Activated CD8-positive, alpha-beta memory T cell treated with anti-CD3 and anti-CD28 coated beads for 48 hours (primary cell): ENCODE measurements at places on chromosomes 2 and 18.

DNA sequence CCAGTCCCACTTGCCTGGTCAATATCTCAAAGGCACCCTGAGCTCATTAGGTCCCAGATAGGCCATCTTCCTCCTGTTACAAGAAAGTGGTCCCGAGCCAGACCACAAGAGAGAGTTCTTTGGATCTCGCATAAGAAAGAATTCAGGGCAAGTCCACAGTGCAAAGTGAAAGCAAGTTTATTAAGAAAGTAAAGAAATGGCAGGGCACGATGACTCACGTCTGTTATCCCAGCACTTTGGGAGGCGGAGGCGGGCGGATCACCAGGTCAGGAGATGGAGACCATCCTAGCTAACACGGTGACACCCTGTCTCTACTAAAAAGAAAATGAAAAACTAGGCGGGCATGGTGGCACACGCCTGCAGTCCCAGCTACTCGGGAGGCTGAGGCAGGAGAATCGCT, 10.8 kb upstream of the SMAD7 start:
- no peak for DNase-seq

GRCh38 chr2:56130463-56131070, 53.2 kb upstream of the CCDC85A start:
- no peak for DNase-seq

DNA sequence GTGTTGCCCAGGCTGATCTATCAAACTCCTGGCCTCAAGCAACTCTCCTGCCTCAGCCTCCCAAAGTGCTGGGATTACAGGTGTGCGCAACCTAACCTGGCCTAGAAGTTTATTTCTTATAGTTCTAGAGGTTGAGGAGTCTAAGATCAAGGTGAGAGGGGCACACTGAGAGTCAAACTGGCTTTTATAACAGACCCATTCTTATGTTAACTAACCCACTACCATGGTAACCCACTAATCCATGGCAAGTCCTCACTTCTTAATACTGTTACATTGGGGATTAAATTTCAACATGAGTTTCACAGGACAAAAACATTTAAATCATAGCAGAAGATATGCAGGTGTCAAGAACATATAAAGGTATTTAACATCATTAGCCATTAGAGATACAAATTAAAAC, 50.6 kb downstream of the MDH1 start:
- no peak for DNase-seq

DNA sequence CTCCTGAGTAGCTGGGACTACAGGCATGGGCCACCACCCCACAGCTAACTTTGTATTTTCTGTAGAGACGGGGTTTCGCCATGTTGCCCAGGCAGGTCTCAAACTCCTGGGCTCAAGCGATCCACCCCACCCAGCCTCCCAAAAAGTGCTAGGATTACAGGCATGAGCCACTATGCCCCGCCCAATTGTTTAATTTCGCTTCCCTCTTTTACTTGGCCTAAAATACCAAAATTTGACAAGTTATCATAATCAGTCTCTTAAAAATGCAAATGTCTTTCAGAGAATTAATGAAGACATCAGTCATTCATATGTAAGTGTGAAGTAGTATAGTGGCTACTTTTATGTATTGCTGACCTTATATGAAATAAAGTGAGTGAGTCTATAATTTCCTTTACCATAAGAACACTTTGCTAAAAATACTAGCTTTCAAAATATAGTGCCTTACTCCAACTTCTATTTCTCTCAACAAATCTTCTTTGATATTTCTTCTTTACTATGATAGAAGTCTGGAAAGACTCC, 9.8 kb downstream of the FBXO11 start:
- DNase-seq: no peak
